Foreskin keratinocyte (primary cell): ENCODE measurements at places on chromosomes 6 and 20. TPM values are rescaled to one million over a fixed set of nuclear protein-coding genes. Genes with fewer than 3 reads are reported as not detected.

The SCRT2 gene
- not detected in 2 replicates for total RNA-seq

The SLC2A10 gene
- total RNA-seq: 0.11 and 0.37 TPM in 2 replicates

The TRIM40 gene
- not detected in 2 replicates for total RNA-seq

The TUBB gene
- total RNA-seq: 1,201 and 1,290 TPM in 2 replicates

The NCOA6 gene
- 16.1 and 17.6 TPM in 2 replicates for total RNA-seq

The HLA-G gene
- total RNA-seq: 1.7 and 2.5 TPM in 2 replicates

The SIGLEC1 gene
- not detected in 2 replicates for total RNA-seq

The RFX6 gene
- not detected in 2 replicates for total RNA-seq

The CHRNA4 gene
- not detected in 2 replicates for total RNA-seq

The POU5F1 gene
- total RNA-seq: 0.61 and 0.71 TPM in 2 replicates

The ZSCAN23 gene
- total RNA-seq: 1.1 and 2.7 TPM in 2 replicates

DNA sequence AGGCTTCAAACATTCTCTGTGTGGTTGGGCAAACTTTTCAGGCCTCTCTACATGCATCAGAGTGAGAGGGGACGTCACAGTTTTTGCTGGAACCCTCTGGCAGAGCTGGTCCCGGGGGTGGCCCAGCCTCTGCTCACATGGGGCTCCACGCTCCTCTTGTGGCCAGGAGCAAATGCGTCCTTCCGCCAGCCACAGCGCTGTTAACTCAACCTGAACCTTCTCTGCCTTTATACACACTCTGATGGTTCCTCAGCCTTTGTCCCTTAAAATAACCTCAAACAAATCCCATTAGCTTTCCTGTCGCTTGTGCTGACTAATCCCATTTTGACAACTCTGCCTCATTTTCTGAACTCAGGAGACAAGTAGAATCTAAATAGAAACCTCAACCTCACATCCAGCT is 39.4 kb upstream of the TGM6 start:
- DNase-seq: no peak

GRCh38 chr6:11688425-11688709 is 90.2 kb downstream of the ADTRP start:
- DNase-seq: no peak

- no peak for DNase-seq
Measured at GRCh38 chr20:61771805-61772350, 293.8 kb downstream of the TAF4 start.

DNA sequence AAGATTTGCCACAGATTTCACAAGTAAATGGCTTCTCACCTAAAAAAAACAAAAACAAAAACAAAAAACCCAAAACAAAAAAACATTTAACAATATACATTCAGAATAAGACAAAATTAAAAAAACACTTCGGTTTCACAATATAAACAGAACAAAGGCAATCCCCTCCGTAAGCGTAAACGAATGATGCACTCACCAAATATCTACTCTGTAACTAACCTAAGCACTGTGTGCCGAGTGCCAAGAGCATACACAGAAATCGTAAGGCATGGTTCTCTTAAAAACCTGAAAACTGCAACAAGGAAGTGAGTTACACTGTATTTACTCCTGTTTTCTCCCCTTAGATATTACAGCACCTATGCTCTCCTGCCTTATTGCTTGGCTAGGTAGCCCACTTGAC is 12.1 kb upstream of the MICAL1 start:
- DNase-seq: no peak

DNA sequence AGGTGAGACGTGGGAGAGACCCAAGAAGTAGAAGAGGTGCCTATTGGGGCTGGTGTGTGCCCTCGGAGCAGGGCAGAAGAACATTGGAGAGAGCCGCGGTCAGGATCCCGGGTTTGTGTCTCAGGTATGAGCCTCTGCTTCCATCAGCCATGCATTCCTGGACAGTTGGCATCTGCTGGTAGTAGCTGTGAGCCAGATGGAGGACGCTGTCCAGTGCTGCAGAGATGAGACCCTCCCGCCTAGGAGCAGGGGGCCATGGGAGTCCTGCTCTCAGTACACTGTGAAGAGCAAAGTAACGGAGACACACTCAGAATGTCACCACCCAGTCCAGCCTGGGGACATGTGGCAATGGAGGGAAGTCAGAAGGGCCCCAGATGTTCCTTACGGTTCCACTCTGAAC is 108.2 kb downstream of the CDH4 start:
- DNase-seq: no peak

- no peak for DNase-seq
Measured at GRCh38 chr6:35470663-35471120, 2.5 kb downstream of the RPL10A start.

GRCh38 chr6:79466207-79466834 is 70.9 kb downstream of the LCA5 start:
- no peak for DNase-seq

DNA sequence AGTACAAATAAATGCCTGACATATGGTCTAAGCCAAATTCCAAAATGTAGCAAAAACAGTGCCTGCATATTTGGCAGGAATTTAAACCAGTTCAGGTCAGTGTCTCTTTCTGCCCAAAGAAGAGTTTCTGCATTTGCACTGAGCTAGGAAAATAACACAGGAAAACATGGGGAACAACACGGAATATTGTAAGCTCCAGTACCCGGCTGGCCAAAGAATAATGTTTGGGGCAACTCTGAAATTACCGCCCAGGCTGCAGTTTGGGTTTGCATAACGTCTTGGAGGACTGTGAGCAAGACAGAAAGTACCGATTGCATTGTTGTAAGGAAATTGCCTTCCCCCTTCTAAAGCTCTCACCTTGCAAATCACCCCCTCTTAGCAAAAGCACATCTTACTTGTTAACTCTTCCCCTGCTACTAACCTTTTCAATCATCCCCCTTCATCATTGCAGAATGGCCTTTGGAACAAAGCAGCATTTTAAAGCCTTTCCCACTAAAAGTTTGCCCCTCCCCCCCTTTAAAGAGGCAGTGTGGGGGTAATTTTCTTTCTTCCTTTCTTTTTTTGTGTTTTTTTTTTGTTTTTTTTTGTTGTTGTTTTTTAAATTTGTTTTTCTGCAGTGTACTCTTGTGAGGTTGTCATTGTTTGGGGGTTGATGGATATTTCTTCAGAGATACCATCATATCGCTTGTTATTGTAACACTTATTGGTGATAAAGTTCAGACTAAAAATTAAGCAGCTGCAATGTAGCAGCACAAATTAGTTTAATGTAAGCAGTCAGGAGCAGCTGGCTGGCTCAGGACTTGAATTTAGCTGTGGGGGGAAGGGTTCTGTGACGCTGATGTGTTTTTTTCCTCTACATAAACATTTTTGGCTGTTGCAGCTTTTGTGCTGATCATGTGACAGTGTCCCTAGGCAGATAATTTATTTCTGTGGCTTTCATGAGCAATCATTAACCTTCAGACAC is 100.0 kb upstream of the CITED2 start:
- DNase-seq: no peak
